Left kidney (tissue), 8 donors: ENCODE measurements at places on chromosomes 12 and 14. TPM values are rescaled to one million over a fixed set of nuclear protein-coding genes. Genes with fewer than 3 reads are reported as not detected.

KRT71 gene
- not detected for polyA plus RNA-seq

GYS2 gene
- 0.17 TPM for polyA plus RNA-seq

ZNF140 gene
- 49.0 TPM for polyA plus RNA-seq

CCDC38 gene
- polyA plus RNA-seq = 1.1 TPM

P2RX2 gene
- polyA plus RNA-seq = 1.7 TPM

OTX2 gene
- polyA plus RNA-seq = not detected

TSPAN11 gene
- polyA plus RNA-seq = 5.3 TPM

GOLT1B gene
- 42.0 TPM for polyA plus RNA-seq

ERG28 gene
- 31.5 TPM for polyA plus RNA-seq
